ENCODE measurements at places on chromosomes 2 and 18. TPM values are rescaled to one million over a fixed set of nuclear protein-coding genes. Genes with fewer than 3 reads are reported as not detected.

The STEAP3 gene
- 1.8 TPM for polyA plus RNA-seq

The RMND5A gene
- 40.9 TPM for polyA plus RNA-seq

The MDH1B gene
- polyA plus RNA-seq: 6.2 TPM

The PPP1R1C gene
- polyA plus RNA-seq: 2.7 TPM

The ALPP gene
- 0.23 TPM for polyA plus RNA-seq

The LRATD1 gene
- 17.3 TPM for polyA plus RNA-seq

The KCNF1 gene
- 1.0 TPM for polyA plus RNA-seq

DNA sequence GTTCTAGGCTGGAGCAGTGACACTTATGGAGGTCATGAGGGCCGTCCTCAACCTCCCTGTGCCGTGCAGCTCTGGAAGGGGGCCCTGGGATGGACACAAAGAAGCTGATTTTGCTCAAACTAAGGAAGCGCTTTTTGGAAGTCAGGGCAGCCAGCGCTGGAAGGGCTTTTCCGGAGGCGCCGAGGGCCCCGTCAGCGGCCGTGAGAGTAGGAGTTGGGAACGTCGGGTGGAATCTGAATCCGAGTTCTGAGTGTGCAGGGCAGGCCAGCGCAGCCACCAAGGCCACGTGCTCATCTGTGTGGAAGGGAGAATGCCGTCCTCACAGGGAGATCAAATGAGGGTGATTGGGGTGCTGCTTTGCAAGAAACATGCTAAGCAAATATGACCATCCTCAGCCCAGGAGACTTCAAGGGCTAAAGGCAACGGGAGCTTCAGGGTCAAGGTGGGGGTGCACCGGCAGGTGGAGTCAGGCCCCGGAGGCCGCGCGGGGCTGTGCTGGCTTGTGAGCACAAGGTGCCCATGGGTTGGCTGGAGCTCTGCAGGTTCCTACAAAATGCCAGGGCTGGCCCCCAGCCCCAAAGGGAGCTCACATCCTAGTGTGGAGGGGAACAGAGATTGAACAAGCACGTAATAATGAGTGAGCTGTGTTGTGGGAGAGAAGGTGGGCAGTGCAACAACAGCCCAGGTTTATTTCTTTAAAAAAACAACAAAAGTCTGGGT is 70.4 kb upstream of the HPCAL1 start:
- DNase-seq: no peak

GRCh38 chr2:196962325-196962724 is 35.8 kb upstream of the PGAP1 start:
- DNase-seq: no peak

- DNase-seq: no peak
Measured at GRCh38 chr2:64328415-64328722, 125.6 kb upstream of the LGALSL start.

- DNase-seq: no peak
Measured at GRCh38 chr2:222707102-222707688, 35.7 kb downstream of the MOGAT1 start.

- no peak for DNase-seq
Measured at GRCh38 chr2:14306268-14306861, 326.2 kb upstream of the LRATD1 start.

DNA sequence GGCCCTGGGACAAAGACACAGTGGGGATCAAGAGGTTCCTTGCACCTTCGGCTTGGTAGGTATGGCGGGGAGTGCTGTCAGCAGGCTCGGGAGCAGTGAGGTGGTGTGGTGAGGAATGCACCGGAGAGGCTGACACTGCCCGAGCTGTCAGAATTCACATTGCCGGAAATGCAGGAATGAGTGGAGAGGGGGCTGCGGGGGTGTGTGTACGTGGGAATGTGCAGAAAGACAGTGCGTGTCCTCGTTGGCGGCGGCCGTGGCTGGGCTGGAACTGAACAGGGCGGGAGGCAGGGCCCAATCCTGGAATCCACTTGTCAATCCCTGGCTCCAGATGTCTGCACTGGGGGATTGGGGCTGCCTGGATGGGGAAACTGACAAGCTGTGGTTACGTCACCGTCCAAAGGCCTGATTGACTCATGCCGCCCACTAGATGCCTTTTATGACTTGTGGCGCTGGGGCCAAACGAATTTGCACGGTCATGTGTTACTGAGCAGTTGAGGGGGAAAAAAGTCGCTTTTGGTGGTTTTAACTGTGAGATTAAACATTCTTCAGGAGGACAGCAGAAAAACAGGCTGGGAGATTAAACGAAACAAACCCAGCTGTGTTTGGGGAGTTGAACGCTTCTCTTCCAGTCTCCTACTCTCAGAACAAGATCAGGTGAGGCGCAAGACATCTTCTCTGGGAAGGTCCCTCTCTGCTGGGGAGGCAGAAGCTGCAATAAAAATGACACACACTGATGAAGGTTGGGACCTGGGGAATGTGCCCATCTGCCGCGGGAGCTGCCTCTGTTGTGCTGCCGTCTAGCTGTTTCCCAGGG is 189.4 kb upstream of the GLI2 start:
- DNase-seq: no peak

DNA sequence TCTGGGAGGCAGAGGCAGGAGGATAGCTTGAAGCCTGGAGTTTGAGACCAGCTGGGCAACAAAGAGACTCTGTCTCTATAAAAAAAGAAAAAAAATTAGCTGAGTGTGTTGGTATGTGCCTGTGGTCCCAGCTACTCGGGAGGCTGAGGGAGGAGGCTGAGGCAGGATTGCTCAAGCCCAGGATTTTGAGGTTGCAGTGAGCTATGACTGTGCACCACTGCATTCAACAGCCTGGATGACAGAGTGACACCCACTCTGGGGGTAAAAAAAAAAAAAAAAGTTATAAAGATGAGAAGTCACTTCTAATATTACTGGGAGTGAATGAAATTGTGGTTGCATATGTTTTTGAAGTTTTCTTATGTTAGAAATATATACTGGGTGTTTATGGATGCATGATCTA is 71.6 kb downstream of the C2orf74 start:
- DNase-seq: no peak

DNA sequence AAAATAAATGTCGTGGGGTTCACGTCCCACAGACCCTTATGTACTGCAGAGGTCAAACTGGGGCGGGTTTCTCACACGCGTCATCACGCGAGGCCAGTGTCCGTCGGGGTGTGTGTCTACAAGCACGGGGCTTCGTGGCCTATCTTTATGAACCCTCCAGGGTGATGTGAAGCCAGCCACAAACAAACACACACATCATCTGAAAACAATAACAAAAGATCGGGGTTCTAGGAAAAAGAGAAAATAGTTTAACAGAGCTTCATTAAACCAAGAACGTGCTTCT is 23.3 kb downstream of the LDLRAD4 start:
- no peak for DNase-seq

GRCh38 chr18:71242981-71243380 is 954.1 kb downstream of the SOCS6 start:
- DNase-seq: no peak

- DNase-seq: no peak
Measured at GRCh38 chr2:84797271-84797670, 83.6 kb downstream of the TRABD2A start.

GRCh38 chr18:2522112-2522511 is 49.2 kb downstream of the METTL4 start:
- DNase-seq: no peak

GRCh38 chr2:15547115-15547876 is 13.8 kb downstream of the NBAS start:
- no peak for DNase-seq

GRCh38 chr18:12884406-12885323 is 628 bp upstream of the PTPN2 start:
- no peak for DNase-seq

GRCh38 chr2:28002181-28002580 is 111.7 kb downstream of the BABAM2 start:
- DNase-seq: no peak

DNA sequence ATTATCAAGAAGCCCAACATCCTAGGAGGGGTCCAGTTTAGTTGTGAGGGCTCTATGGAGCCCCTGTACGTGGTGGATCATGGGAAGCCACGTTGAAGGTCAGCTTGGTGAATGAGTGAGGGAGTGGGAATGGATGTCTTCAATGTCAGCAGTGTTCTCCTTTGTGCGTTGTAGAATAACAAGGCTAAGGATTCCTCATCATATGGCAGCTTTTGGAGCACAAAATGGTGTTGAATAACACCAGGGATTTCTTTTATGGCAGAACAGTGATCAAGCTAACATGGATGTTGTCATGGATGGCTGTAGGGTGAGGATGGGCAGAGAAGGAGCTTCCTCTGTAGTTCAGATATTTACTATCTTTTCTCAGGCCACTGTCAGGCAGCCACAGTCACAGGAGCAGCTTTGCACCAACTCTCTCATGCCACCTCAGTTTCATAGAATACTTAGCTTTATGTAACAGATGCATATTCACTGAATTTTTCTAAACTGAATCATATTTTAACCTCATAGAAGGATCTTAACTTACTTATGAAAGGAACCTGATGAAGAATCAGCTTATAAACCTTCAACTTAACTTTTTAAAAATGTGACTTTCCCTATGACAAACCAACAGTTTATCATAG is 284.5 kb upstream of the EPAS1 start:
- no peak for DNase-seq

DNA sequence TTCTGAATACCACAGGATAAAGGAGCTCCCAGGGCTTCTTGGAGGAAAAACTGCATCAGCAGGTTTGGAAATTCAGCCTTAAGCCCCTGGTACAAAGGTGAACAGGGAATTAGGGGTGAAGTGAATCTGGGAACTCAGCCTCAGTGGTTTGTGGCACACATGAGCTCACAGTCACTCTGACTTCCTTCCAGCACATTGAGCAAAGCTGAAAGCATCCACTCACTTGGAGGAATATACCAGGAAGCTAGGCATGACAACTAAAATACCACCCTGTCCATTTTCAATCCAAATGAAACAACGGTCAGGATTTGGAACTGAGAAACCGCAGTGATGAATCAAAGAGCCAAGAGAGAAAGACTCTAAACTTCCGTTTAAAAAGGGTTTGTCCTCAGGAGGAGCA is 216.1 kb downstream of the ICOS start:
- DNase-seq: no peak

DNA sequence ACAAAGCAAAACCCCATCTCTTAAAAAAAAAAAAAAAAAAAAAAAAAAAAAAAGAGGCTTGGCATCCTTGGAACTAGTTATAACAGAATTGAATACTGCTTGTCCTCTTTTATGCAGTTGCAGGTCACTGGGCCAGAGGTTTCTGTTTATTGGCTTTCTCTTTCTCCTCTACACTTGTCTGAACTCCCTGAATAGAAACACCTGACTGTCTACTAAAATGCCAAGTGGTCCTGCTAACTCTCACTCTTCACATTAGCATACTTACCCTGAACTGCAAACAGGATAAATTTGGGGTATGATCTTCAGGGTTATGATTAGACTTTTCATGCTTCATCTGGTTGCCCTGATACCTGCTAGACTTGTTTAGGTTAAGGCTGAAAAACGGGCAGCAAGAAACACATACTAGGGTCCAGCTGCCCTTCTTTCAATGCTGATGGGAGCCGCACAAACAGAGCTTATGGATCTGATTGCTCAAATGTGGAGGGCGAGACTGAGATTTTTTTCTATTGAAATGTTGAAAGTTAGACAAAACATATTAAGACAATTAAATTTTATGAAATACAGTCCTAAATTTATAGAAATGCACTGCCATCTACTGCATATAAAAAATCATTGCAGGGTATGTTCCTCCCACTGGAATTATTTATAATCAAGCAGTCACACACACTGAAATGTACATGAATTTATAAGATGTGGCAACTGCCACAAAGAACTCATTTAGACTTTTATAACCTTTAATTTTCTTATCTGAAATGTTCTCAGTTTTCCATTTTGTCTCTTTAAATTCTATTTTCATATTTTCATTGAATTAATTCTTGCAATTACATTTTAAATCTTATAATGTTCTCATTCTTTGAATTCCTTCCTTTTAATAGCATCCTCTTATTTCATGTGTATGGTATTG is 40.8 kb downstream of the GTF3C3 start:
- DNase-seq: no peak

DNA sequence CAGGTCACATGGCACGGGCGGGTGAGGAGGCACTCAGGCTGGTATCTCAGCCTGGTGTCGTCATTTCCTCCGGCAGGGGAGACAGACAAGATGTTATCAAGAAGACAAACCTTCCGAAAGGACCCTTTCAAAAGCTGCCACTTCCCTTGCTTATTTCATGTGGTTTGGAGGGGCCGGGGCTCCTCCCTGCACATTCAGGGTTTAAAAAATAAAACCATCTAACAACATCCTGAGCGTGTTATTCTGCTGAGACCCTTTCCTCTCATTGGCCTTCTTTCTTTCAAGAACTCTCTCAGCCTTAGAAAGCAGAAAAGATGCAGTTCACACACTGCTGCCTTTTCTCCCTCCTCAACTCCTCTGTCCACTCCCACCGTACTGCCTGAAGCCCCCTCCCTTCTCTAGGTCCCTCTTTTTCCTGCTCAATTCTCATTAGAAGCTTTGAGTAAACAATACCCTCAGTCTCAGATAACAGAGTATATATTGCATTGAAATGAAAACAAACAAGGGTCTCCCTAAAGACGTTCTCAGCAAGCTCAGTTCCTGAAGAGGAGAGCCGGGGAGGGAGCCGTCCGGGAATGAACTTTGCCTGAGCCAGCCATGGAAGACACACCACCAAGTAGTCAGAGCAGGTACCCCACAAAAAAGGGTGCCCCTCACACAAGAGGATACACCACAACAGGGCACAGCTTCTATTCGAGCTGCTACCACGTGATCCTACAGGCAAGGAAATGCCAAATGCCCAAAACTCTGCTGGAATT is 9.7 kb downstream of the SMAD7 start:
- no peak for DNase-seq

- DNase-seq: no peak
Measured at GRCh38 chr2:150873396-150873772, 385.9 kb upstream of the RND3 start.

DNA sequence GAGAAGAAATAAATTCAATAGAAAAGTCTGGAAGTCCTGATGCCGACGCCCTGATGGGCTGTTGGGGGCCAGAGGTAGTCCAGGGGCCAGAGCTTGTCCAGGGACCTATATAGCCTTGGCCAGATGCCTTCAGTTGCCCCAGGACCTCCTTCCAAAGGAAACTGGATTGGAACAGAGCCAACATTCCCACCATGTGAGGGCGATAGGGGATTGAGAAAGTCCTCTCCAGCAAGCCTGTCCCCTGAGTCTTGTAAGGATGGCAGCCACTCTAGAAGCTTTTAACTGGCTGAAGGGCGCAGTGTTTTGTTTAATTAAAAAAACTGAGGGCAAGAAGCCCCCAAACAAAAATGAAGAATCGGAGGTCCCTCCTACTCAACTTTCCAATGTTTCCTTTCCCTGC is 54.9 kb upstream of the CDCA7 start:
- DNase-seq: no peak

DNA sequence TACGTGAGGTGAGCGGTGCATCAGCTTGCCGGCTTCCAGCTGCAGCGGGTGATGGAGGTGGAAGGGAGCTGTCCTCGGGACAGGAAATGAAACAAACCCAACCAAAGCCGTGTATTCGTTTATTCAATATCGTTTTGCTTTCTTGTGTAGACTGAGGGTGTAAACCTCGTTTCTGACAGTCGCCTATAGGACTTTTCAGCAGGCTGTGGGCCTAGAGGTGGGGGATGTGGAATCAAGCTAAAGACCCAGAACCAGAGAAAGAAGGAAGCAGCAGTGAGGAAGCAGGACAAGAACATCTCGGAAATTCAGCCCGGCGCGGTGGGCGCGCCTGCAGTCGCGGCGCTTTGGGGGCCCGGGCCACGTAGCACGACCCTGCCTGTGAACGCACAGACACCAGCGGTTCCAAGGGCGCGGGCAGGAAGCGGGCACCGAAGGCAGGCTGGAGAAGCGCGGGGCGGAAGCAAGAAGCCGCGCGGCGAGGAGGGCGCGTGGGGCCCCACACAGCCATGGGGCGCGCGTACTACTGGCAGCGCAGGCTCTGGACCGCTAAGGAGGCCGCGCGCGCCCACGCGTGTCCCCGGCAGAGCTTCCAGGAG is 755 bp upstream of the ATP9B start:
- DNase-seq: no peak
